ENCODE measurements at places on chromosomes 6 and 20.
A peak's percentile ranks its signal among the peaks of the same experiment; 100 is the strongest.

DNA sequence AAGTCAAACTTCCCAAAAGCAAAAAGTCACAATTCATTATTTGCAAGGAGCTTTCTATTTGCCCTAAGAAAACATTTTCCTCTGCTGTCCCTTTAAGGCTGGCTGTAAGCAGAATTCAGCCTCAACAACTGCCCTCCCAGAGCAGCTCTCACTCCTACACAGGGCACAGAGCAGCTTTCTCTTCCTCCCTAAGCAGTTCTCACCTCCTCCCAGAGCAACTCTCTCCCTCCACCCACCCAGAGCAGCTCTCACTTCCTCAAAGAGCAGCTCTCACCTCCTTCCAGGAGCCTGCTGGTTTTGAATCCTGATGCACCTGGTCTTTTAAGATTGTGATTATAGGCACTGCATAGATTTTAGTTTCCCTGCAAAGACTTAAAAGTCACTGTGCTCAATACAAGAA lies 120.6 kb upstream of the TMEM181 start:
- DNase-seq, result no peak

DNA sequence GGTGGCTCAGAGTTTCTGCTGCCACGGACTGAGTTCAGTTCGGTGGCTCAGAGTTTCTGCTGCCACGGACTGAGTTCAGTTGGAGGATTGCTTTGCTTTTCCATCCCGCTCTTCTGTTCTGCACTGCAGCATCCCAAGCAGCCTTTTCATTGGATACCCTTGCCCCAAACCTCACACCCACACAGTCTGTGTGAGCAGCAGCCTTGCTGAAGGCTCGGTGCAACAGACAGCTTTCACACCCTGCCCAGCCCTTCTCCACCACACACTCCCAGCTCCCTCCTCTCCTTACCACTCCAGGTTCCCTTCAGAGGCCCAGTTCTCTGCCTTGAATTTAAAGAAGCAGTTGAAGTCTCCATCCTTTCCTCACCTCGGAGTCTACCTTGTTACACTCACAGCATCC lies 52.5 kb upstream of the CHD6 start:
- DNase-seq, result no peak

DNA sequence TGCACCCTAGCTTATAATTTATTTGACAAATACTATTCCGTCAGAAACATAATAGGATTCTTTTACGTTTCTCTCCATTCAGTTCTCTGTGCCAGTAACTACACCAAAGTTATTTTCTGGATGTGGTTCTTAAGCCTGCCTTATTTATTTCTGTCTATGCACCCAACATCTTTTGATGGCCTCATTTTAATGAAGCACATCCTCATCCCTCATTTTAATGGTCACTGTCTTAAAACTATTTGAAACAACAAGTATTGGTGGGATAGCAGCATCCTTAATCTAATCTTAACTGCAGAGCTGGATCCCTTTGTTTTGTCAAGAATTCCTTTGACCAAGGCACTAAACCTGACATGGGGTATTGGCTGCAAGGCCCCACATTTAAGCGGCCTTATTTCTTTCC lies 11.0 kb downstream of the FAM135A start:
- DNase-seq, result no peak

DNA sequence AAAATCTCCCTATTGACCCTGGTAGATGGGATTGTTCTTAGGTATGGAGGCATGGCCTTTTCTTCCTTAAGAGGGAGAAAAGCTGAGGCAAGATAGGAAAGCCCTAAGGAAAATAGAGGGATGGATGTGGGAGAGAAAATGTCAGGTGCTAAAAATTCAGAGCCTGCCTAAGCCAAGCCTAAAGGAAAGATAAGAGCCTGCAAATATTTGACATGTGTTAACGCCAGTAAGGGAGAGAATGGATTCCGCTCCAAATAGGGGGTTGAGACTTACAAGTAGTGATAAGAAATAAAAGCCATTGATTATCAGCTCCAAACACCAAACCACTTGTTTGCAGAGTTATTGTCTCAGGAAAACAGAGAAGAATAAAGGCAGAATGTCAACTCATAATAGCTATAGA lies 533.6 kb downstream of the PTPRT start:
- no peak for DNase-seq

DNA sequence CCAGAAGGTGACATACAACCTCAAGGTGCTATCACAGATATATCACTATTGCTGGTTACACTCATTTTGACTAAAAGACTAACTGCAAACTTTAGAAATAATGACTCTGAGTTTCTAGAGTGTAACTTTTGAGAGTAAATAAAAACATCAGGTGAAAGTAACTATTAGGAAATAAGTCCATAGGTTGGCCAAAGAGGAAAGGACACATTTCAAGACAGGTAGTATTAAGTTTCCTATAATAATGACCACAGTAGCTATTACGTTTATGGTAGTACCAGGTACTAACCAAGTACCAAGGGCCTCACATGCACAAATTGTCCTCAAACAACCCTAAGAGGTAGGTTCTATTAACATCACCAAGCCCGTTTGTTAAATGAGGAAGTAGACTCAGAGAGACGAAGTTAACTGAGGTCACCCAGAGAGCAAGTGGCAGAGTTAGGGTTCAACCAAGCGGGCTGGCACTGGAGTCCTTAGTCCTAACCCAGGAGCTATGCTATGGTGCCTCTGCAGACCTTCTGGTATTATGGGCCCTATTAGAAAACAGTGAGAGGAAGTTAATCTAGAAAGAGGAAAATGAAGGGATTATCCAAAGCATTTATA lies 36.8 kb downstream of the HEBP2 start:
- DNase-seq, result no peak

DNA sequence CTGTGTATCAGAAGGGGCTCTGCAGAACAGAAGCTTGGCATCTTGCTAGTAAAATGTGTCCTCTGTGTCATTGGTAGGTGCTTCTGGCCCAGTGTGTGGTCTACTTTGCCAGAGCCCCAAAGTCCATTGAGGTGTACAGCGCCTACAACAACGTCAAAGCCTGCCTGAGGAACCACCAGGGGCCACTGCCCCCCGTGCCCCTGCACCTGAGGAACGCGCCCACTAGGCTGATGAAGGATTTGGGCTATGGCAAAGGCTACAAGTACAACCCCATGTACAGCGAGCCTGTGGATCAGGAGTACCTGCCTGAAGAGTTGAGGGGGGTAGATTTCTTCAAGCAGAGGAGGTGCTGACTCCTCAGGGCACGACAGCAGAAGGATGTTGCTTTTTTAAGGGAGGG lies 19.7 kb downstream of the WRNIP1 start:
- DNase-seq, result no peak

- DNase-seq, result no peak
Measured at GRCh38 chr20:60352017-60352416, 393.8 kb downstream of the CDH26 start.

DNA sequence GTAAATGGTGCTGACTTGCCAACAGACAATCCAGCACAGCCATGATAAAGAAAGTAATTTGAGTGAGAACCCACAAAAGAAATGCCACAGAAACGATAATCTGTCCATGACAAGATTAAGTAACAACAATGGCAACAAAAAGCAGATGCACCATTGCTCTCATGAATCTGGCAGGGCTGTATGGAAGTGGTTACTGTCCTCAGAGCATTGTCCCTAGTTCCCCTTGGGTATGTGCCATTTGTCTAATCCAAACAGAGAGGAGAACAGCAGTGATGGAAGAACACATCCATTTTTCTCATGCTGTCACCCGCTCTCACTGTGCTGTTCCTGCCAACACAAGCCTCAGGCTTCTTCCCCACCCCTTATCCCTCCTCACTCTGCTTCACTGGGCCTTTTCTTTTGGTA lies 65.8 kb downstream of the REV3L start:
- no peak for DNase-seq

DNA sequence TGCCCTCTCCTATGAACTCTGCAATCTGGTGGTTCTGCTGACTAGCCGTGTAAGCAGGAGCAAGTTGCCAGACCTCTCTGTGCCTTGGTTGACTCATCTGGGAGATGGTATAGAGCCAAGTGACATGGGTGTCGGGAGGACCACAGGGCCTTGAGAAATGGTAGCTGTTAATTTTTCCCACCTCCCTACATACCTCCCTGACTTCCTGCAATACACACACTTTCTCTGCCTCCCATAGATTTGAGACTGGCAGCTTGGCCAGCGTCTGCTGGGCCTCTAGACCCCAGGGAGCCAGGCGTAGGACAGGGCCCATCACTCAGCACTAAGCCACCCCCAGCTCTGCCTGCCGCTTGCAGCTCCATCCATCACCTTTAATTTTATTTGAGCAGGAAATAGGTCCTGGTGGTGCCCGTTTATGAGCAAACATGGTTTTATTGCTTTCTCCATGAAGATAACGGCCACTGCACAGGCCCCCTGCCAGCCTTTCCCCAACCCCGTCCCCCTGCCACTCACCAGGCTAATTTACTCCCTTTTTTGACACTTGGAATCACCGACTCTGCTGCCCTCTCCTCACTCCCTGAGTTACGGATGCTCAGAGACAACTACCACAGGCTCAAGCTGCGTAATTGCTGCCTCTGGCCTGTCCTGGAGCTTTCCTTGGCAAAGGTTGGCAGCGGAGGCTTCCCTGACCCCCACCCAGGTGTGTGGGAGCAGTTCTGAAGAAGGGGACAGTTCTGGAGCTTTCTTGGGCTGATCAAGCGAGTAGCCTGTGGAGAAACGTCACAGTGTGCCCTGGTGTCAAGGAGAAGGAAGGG lies 11.1 kb downstream of the GLP1R start:
- peak; percentile 36 for DNase-seq

DNA sequence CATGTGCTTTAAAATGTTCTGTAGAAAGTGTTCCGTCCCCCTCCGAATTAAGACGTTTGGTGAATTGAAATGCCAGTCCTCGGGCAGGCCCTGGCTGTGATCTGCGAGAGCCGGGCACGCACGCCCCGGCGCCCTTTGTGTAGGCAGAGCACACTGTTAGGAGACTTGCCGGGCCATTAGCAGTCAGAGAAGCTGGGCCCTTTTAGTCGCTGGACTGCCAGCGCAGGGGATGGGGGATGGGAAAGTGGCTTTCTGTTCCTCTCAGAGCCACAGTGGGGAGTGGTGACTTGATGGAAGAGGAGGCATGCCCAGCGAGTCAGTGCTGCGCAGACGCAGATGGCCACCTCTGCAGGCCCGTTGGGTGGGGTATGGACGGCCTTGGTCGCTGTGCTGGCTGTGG lies 2.2 kb downstream of the PPP1R3G start:
- no peak for DNase-seq

GRCh38 chr20:61135968-61136367 lies 116.1 kb upstream of the CDH4 start:
- no peak for DNase-seq

DNA sequence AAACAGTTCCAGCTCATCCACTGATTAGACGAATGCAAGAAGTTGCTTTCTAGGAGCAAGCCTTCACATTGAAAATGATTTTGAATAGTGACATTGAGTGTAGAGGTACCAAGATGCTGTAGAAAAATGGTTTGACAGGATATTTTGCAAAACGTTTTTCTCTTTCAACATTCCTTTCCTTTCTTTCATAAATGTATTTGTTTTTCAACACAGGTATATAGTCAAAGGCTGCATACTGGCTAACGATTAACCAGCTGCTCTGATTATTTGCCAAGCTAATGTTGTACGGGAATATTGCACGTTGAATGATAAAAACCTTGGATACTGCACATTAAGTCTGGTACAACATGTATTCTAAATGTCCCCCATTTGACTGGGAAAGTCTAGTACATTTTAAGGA lies 78.8 kb upstream of the TENT5A start:
- DNase-seq, result no peak

DNA sequence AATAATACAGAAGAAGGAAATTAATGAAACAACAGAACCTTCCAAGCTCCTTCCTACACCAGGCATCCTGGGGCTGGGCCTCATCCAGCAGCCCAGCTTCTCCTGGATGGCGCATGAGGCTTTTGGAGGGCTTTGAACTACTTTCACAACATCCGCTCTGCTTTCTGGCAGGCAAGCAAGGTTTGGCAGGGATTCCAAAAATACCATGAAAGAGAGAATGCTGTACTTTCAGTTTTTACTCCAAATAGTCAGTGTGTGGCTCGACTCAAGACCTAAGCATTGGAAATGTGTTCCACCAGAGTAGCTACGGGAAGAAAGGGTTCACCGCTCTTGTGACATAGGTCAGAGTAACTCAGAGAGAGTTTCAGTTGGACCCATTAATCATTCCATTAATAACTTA lies 125.4 kb downstream of the OPRM1 start:
- DNase-seq, result peak; percentile 22

DNA sequence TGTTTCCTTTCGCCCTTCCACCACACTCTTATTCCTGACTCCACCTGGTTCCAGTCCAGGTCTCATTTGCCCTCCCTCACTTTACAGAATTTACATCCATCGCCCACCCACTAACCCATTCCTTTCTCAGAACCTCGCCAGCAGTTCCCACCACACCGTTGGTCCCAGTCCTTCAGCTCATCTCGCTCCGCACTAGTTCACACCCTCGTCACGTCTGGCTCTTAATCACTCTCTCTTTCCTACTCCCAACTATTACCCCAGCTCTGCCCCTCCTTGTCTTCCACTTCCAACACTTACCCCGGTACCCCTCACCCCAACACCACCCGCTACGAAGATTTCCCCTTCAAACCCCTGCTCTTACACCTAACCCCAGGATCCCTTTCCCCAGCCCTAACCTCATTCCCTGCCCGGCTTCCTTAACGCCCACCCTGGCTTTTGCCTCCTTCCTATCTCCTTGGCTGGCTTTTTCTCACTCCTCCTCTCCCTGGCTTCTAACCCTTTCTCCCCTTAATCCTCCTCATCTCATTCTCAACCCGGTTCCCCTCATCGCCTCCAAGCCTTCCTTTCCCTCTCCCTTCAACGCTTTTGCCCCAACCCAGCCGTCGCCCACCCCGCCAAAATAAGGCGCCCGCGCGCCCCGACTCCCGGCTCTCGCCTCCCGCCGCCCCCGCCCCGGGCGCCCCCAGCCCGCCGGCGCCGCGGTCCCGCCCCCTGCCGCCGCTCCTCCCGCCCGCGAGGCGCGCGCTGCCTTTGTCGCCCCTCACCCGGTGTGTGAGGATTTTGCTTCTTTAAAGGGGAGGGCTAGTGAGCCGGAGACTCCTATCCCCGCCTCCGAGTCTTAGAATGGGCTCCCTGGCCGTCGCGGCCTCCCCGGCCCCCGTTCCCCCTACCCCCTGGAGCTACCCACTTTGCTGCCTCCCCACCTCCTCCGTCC lies 542 bp downstream of the USP49 start:
- DNase-seq, result peak; percentile 53

GRCh38 chr6:140178935-140179334 lies 804.5 kb upstream of the CITED2 start:
- DNase-seq, result peak; percentile 44

- no peak for DNase-seq
Measured at GRCh38 chr6:24761193-24761835, 13.4 kb upstream of the GMNN start.

DNA sequence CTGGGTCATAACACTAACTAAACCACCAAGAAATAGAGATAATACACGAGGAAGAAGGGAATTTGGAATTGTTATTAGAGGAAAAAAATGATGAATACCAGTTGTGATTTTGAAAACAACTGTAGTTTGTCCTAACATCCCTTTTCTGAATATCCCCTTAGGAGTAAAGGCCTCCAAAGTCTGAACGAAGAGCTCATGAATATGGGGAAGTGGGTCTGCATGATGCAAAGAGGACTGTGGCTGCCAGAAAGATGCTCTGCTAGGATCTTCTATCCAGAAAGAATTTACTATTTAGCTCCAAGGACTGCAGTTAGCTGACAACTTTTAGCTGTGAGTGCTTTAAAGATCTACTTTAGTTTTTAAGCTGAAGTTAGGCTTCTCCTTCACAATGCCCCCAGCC lies 308.8 kb upstream of the HS3ST5 start:
- DNase-seq, result no peak
